ENCODE measurements at places on chromosomes 5 and 9.

DNA sequence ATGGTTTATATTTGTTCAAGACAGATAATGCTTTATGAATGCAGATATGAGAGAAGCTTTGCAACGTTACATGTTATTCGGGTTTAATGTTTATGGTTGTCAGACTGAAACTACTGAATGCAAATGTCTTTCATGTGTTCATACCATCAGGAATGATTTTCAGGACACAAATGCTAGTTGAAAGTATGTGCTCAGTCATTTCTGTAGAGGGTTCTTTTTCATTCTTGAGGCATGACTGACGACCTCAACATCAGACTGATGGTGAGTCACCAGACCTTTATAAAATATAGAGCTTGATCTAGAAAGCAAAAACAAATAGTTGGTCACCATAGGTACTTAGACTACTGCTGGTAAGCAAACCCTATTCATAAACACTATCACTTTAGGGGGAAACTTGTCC is 287.3 kb upstream of the NUDT12 start:
- peak; percentile 67 for DNase-seq

- no peak for DNase-seq
Observed at GRCh38 chr5:82635561-82636288, 357.6 kb upstream of the RPS23 start.

DNA sequence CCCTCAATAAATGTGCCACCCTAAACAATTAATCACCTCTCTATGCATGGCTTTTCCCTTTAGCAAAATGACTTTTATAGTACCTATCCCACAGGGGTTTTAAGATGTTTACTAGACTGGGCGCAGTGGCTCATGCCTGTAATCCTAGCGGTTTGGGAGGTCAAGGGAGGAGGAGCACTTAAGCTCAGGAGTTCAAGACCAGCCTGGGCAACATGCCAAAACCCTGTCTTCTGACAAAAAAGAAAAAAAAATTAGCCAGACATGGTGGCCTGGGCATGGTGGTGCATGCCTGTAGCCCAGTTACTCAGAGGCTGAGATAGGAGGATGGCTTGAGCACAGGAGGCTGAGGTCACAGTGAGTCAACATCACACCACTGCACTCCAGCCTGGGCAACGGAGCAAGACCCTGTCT is 13.5 kb downstream of the SH3TC2 start:
- DNase-seq, result no peak

- no peak for DNase-seq
Observed at GRCh38 chr5:43152946-43153345, 32.2 kb downstream of the ZNF131 start.

DNA sequence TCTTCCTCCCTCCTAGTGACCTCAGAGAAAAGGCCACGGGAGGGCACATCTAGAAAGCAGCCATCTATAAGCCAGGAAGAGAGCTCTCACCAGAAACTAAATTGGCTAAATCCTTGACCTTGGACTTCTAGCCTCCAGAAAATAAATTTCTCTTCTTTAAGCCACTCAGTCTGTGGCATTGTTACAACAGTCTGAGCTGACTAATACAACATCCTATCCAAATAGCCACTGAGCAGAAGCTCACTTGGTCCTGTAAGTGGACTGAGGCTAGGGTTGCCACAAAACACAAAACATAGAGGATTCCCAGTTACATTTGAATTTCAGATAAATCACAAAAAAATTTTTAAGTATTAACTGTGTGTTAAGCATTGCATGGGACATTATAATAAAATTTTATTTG is 383.4 kb downstream of the MLLT3 start:
- DNase-seq, result no peak

DNA sequence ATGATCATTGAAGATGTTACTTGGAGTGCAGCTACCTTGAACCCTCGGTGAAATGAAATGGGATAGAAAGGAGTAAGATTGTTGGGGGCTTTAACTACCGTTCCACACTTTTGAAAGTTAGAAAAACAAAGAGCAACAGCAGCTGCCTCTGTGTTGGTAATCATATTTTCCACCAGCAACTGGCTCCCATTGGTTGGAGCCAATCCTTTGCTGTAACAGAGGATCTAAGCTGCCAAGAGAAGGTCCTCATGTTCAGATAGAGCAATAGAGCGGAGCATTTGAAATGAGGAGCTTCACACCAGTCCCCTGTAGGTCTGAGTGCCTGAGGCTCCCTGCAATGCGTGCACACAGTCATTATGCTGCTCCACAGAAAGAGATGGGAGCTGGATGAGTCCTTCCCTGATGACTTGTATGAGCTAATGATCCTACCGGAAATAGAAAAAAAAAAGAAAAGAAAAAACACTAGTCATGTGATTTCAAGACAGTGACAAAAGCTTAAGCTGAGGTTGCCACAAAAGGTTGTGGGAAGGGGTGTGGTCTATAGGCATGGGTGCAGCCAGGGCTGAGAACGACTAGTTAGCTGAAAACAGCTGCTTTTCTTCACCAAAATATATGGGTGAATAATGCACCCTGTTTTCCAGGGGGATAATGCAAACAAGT is 300.7 kb downstream of the MLLT3 start:
- no peak for DNase-seq

GRCh38 chr5:82985763-82986162 is 91.4 kb downstream of the TMEM167A start:
- no peak for DNase-seq

- no peak for DNase-seq
Observed at GRCh38 chr5:88889189-88890069, 6.4 kb upstream of the MEF2C start.

- DNase-seq, result no peak
Observed at GRCh38 chr9:97563458-97564135, 62.1 kb downstream of the TMOD1 start.

Measured in smooth muscle cell of the brain vasculature (primary cell).